ENCODE measurements at places on chromosomes 1 and 21.
A peak's percentile ranks its signal among the peaks of the same experiment; 100 is the strongest.

DNA sequence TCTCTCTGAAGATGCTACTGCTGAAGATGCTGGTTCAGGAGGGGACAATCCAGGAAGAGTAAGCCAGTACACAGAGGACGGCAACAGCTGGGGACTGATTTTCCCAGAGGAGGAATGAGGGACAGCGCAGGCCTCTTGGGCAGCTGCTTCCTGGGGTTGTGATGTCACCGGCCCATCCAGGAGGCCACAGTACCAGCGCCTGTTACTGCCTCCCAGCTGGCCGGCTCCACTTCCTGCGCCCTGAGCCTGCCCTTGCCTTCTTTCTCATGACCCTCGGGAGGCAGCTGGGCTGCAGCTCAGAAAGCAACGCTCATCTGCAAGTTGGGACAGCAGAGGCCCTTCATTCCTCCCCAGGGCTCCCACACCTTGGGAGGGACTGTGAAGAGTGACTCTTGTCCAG, 21.9 kb upstream of the ID3 start:
- DNase-seq = no peak

- DNase-seq = no peak
Observed at GRCh38 chr1:46043458-46044017, 88.9 kb downstream of the PIK3R3 start.

DNA sequence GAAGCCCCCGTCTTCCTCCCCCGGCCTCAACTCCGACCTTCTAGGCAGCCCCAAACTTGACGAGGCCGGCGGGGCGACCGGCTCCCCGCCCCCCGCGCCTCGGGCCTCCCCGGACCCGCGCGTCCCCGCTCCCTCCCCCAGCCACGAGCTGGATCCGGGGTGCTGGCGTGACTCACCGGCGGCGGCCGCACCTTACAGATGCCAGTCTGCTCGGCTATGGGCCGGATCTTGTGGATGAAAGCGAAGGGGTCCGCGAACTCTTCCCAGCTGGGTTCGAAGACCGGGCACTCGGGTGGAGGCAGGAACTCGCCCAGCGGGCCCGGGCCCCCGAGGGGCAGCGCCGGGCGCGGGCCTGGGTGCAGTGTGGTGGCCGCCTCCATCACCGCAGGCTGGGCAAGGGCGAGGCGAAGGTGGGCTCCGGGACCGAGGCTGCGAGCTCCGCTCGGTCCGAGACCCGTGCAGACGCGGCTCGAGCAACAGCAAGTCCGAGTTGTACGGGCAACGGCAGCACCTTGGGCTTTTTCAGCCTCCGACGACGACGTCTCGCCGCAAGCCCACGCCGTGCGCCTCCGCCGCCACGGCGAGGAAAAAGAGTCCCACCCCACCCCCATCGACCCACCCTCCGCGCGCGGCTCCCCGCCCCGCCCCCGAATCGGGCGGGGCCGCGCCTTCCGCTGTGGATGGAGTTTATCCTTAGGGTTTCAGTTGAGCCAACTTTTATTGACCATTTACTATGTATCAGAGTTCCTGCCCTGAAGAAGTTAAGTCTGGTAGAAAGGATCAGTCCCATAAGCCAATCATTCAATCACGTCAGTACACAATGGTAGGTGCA, at the start of gene KDM5B:
Gene KDM5B (minus strand): TSS at position 496 of the 832 bp plus-strand sequence. CDS start 116 bp downstream, at position 380.
- peak; percentile 61 for DNase-seq

GRCh38 chr1:47367651-47368050, 34.1 kb downstream of the CMPK1 start:
- DNase-seq = no peak

GRCh38 chr1:91885716-91886506, at the start of gene TGFBR3:
Gene TGFBR3, minus strand, starts transcription at chr1:91886151. Its CDS starts 24,620 bp downstream, at chr1:91861531.
- peak; percentile 70 for DNase-seq

DNA sequence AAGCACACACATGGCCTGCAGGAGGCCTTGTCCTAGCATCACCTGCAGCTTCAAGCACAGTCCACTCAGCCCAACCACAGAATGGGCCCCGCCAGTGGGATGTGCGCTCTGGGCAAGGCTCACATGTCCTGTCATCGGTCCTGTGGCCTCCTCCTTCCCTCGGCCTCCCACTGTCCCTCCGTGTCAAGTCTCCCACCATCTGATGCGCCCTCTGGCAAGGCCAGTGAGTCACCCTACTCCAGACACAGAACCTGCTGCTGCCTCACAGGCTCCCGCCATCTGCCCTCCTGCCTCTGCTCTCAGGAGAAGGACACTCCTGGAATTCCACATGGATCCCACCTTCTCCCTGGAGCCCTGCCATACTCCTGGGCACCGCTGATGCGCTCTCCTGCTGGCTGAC, 14.2 kb downstream of the KCNAB2 start:
- no peak for DNase-seq

GRCh38 chr1:94202241-94202640, 35.1 kb downstream of the ARHGAP29 start:
- no peak for DNase-seq

- DNase-seq = no peak
Observed at GRCh38 chr21:36524477-36524876, 44.6 kb upstream of the CLDN14 start.

DNA sequence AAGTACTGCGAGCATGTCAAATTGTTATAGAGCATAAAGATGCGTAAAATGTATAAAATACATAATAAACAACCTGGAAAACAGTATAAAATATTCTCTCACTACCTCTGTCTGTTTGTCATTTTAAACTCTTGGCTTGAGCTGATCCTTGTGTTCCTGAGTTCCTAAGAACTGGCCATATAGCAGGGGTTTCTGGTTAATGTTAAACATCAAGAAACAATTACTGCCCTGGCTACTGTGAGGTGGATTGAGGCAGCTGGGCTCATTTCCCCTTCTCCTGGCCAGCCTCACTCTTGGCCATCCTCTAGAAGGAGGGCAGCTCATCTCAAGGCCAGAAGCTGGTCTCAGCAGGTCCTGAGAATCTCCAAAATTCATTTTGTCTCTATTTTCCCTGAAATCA, 297.3 kb upstream of the USP24 start:
- no peak for DNase-seq

- DNase-seq = no peak
Observed at GRCh38 chr1:183444243-183444642, 26.1 kb upstream of the NMNAT2 start.
